ENCODE measurements at places on chromosomes 6 and 20. TPM values are rescaled to one million over a fixed set of nuclear protein-coding genes. Genes with fewer than 3 reads are reported as not detected.

PXDC1 gene
- 24.9 TPM for total RNA-seq

KCNK15 gene
- 0.47 TPM for total RNA-seq

GSTA2 gene
- total RNA-seq, result not detected

FRMD1 gene
- total RNA-seq, result not detected

CGAS gene
- total RNA-seq, result 1.5 TPM

NMBR gene
- not detected for total RNA-seq

SUPT3H gene
- total RNA-seq, result 9.7 TPM

GRIK2 gene
- not detected for total RNA-seq

SYS1 gene
- 15.8 TPM for total RNA-seq

AAR2 gene
- total RNA-seq, result 17.5 TPM

PACRG gene
- total RNA-seq, result 0.16 TPM

CPXM1 gene
- total RNA-seq, result 1.0 TPM

PCMT1 gene
- total RNA-seq, result 92.0 TPM

LAMA2 gene
- total RNA-seq, result 204 TPM

PFDN6 gene
- 29.7 TPM for total RNA-seq

SCRT2 gene
- total RNA-seq, result not detected

THEMIS gene
- not detected for total RNA-seq

TNFRSF6B gene
- 0.52 TPM for total RNA-seq

BYSL gene
- total RNA-seq, result 11.5 TPM

CCM2L gene
- total RNA-seq, result not detected

SPTLC3 gene
- 4.6 TPM for total RNA-seq

SDCBP2 gene
- 1.9 TPM for total RNA-seq

PTCHD4 gene
- total RNA-seq, result 2.3 TPM

HUS1B gene
- 0.43 TPM for total RNA-seq

FERMT1 gene
- total RNA-seq, result 4.9 TPM

EDN3 gene
- not detected for total RNA-seq

LSM14B gene
- 47.5 TPM for total RNA-seq

TCF19 gene
- total RNA-seq, result 5.0 TPM

XKR7 gene
- not detected for total RNA-seq

HAO1 gene
- not detected for total RNA-seq

EPB41L2 gene
- total RNA-seq, result 68.6 TPM

B3GAT2 gene
- total RNA-seq, result under 0.01 TPM

LY6G6F gene
- not detected for total RNA-seq

MCCD1 gene
- not detected for total RNA-seq

HMGN4 gene
- total RNA-seq, result 68.7 TPM
